ENCODE measurements at places on chromosomes 1 and 21. TPM values are rescaled to one million over a fixed set of nuclear protein-coding genes. Genes with fewer than 3 reads are reported as not detected.

DNA sequence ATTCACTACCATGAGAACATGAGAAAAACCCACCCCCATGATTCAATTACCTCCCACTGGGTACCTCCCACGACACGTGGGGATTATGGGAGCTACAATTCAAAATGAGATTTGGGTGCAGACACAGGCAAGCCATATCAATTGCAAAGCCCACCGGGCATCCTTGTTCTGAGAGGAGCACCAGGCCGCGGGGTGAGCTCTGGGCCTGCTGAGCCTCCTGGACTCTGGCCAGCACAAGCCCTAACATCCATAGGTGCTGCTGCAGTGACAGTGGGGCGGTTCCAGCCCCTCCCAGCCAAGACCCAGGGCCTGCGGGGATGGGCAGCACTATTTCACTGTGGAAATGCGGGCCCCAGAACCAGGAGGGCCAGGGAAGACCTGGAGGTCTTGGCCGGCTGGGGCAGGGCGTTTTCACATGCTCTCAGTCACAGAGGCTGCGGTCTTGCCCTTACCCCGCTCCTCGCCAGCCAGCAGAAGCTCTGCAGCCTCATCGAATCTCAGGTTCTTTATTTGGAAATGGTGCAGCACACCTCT is 103.8 kb downstream of the PCBP3 start:
- no peak for DNase-seq

DNA sequence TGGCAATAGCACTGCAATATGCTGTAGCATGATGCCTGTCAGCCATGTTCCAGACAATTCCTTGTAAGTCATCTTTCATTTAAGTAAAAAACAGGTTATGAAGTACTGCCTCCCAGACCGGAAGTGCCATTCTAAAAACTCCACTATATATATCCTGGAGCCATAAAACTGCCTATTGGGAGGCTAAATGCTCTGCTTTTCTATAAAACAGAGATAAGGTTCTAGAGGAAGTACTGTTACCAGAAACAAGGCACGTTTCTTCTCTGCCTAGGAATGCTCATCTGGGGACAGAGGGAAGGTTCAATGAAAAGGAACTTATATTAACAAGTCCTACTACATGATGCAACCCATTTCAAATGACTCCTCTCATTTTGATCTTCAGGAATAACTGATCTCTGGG is 66.8 kb downstream of the GPR137B start:
- no peak for DNase-seq

GRCh38 chr1:27122652-27123051 is 32.3 kb downstream of the SLC9A1 start:
- DNase-seq: no peak

GRCh38 chr1:221217029-221217428 is 337.8 kb downstream of the HLX start:
- DNase-seq: peak; percentile 38

DNA sequence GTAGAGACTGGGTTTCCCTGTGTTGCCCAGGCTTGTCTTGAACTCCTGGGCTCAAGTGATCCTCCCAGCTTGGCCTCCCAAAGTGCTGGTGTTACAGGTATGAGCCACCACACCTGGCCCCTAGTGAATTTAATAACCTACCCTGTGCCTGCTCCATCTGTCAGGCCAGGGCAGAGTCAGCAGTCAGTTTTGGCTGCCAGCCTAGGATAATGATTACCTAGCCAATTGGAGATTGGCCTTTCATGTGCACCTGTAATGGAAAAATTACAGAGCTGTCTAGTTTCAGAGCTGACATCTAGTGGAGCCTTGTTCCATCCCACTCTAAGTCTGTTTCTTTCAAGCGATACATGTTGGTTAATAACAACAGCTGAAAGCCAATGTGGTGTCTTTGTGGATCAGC is 92.0 kb downstream of the DIRAS3 start:
- DNase-seq: no peak

DNA sequence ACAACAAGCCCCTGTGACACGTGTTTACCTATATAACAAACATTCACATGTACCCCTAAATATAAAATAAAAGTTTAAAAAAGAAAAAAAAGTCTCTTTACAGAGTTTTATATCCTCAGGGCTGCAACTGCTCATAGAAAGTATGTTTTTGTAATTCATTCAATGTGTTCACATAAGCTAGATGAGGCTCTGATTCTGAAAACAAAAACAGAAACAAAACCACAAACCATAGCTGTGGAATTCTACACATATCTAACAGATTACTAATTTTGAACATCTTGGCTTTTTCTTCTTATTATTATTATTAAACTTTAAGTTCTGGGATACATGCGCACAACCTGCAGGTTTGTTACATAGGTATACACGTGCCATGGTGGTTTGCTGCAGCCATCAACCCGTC is 579.6 kb upstream of the ZRANB2 start:
- no peak for DNase-seq

- peak; percentile 82 for DNase-seq
Observed at GRCh38 chr1:60765204-60765603, 317.2 kb upstream of the NFIA start.

GRCh38 chr1:118223426-118223825 is 38.4 kb upstream of the SPAG17 start:
- DNase-seq: peak; percentile 73

GRCh38 chr1:162535501-162535900 is 26.0 kb upstream of the UAP1 start:
- DNase-seq: no peak

GRCh38 chr1:87812871-87813577 is 484.3 kb downstream of the LMO4 start:
- peak; percentile 86 for DNase-seq

DNA sequence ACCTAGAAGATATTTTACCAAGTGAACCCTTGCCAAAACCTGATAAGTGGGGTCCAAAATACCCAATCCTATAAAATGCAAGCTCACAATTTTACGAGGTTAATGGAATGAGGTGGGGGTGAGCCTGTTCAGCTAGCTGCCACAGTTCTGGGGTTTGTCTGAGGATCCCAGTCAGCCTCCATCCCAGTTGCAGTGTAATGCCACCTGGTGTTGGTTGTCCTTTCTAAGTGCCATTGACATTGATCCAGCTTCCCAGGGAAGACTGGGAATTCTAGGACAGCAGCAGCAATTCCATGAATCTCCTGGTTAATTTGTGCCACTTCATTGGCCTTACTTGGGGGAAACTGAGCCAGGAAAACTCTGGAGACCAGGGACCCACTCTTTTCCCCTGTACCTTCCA is 298.3 kb downstream of the RWDD3 start:
- DNase-seq: no peak

DNA sequence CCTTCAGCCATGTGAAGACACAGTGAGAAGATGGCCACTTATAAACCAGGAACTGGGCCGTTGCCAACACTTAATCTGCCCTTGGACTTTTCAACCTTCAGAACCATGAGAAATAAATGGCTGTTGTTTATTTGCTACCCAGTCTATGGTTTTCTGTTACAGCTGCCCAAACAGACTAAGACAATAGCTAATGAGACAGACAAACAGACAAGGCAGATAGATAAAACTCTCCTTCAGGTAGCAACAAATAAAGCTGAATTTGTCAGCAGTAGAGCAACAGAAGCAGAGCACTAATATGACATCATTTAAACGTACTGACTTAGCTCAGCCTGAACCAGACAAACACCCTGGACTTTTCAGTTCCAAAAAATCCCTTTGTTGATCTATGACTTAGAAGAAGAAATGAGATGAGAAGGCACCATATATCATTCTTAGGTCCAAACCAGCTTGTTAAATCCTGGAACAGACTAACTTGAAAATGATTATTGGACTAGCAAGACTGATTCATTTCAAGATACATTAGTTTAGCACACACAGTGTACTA is 27.0 kb downstream of the ZZZ3 start:
- DNase-seq: no peak

The OR2L2 gene
- total RNA-seq: not detected

DNA sequence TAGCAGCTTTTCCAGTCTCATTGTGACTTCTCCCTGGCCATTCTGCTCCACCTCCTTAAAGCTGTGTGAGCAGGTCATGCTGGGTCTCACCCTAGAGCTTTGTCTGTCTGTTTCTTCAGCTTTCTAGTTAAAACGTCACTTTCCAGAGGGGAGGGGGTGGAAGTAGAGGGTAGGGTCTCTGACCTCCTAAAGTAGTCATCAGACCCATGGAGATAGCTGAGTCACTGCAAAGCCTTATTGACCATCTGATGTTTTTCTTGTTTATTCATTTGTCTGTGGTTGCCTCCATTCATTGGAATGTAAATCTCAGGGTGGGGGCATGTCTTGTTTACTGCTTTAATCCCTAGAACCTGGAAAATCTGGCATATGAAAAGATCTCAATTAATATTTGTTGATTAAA is 52.7 kb downstream of the ELF3 start:
- no peak for DNase-seq

GRCh38 chr21:36079010-36079649 is 9.3 kb downstream of the CBR1 start:
- no peak for DNase-seq

- no peak for DNase-seq
Observed at GRCh38 chr1:162185314-162186025, 116.0 kb downstream of the NOS1AP start.

DNA sequence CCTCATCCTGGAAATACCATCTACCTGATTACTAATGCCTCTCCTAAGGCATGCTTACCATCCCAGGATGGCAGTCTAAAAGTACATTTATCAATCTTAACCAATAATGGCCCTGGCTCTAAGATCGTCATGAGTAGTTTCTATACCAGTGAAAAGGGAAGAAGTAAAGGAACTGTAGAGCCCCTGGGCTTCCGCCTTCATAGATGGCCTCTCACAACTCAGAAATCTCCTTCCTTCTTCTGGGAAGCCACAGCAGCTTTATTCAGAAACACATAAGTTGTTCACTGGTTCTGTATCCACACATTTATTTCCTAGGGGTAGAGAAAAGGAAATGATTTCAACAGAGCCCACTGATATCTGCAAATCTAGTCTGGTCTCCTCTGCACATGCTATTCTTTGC is 41.0 kb upstream of the CD5L start:
- no peak for DNase-seq

- peak; percentile 46 for DNase-seq
Observed at GRCh38 chr1:47780469-47780995, 216.7 kb downstream of the TRABD2B start.

- DNase-seq: no peak
Observed at GRCh38 chr1:36034692-36035091, 49.2 kb upstream of the TEKT2 start.
